RPMI7951 (cell line): ENCODE measurements at places on chromosomes 2 and 18.

DNA sequence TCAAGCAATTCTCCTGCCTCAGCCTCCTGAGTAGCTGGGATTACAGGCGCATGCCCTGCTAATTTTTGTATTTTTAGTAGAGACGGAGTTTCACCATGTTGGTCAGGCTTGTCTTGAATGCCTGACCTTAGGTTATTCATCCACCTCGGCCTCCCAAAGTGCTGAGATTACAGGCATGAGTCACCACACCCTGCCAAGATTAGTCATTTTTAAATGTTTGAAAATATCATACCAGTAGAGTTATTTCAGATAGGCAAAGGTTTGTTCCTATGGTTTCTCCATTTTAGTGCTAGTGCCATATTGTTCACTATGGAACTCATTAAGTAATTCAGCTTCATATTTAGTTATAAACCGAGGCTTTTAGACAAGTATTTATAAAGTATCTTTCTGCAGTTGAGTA is 52.3 kb downstream of the HIBCH start:
- DNase-seq: peak; percentile 83

DNA sequence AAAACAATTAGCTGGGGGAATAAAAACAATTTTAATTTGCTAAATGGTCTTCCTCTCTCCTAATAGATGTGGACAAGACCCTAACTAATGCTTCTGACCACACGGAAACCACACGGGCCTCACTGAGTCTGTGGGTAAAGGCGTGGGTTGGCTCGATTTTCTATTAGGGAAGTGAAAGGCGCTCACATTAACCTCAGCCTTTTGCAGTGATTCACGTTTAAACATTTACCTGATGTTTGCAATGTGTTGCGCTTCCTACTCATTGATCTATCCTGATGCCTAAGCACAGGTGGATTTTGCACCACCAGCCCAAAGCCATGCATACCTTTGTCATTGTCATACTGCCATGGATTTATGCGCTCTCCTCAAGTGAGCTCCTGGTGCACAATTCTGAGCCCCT is 35.6 kb upstream of the NRP2 start:
- DNase-seq: no peak

- no peak for DNase-seq
Measured at GRCh38 chr2:241339839-241340630, 16.1 kb upstream of the FARP2 start.

DNA sequence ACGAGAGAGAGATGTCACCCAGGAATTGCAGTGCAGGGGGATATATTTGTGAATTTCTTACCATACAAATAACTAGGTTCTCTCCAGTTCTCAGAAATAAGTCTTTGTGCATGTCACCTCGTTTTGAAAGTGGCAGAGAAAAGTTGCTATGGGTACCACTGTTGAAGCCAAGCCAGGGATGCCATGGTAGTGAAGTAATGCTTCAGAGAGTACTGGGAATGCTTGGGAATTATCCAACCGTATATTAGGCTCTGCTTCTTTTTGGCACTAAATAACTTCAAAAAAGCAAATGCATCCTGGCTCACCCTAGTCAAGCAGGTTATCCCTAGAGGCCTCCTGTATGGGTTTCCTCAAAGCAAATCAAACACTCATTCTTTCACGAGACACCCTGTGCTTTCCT is 50.7 kb upstream of the DDX18 start:
- no peak for DNase-seq
